ENCODE measurements at places on chromosomes 3 and 15.

GRCh38 chr15:79815468-79815867, 81.3 kb downstream of the MTHFS start:
- DNase-seq, result no peak

DNA sequence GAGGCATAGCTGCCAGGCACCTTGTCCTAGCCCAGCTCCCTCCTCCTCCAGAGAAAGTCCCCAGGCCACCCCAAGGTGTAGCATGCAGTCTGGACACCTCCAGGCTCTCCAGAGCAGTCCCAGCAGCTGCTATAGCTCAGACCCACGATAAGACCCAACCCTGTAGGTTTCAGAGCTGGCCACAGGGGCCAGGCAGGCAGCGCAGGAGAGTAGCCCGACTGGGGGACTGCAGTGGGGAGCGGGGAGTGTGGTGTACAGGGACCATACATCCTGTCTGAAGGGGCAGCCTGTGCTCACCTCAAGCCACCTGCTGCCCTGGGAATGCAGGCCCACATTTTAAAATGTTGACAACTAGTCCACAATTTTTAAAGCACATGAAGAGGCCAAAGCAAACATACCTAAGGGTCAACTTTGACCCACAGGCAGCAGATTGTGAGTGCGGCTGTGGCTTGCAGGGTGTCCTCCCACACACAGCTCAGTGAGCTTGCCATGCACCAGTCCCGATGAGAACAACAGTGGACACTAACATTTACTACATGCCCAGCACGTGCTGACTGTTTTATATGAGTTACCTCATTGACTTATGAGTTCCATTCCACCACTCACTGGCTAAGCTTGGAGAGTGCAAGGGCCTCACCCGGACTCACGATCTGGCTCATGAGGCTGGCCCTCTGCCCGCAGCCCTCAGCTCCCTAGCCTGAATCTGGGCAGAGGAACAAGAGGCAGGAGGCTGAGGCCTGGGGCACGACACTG, 81.4 kb downstream of the DNAJB8 start:
- DNase-seq, result no peak

DNA sequence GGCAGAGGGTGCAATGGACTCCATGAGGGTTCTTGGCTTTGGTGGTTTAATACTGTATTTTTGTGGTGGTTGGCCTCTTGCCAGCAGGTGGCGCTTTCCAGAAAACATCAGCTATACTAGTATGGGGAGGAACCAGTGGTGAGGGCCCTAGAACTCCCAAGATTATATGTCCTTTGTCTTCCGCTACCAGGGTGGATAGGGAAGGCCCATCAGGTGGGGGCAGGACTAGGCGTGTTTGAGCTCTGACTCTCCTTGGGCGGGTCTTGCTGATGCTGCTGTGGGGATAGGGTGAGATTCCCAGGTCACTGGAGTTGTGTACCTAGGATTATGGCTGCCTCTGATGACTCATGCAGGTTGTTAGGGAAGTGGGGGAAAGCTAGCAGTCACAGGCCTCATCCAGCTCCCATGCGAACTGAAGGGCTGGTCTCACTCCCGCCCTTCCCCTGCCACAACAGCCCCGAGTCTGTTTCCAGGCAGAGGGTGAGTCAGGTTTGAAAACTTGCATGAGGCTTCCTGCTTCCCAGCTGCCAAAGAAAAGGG, 357.7 kb downstream of the OTOL1 start:
- DNase-seq, result peak; percentile 70

DNA sequence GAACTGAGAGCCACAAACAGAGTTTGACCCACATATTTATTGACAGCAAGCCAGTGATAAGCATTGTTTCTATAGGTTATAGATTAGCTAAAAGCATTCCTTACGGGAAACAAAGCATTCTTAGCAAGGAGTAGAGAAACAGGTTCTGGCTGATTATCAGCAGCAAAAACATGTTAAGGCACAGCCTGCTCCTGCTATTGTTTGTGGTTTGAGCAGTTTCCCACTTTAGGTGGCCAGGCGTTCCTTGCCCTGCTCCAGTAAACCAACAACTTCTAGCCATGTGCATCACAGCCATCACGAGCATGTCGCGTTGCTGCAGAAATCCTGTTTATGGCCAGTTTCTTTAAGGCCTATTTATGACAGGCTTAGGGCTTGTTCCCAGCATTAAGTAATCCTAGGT, 44.7 kb upstream of the C2CD4B start:
- no peak for DNase-seq

DNA sequence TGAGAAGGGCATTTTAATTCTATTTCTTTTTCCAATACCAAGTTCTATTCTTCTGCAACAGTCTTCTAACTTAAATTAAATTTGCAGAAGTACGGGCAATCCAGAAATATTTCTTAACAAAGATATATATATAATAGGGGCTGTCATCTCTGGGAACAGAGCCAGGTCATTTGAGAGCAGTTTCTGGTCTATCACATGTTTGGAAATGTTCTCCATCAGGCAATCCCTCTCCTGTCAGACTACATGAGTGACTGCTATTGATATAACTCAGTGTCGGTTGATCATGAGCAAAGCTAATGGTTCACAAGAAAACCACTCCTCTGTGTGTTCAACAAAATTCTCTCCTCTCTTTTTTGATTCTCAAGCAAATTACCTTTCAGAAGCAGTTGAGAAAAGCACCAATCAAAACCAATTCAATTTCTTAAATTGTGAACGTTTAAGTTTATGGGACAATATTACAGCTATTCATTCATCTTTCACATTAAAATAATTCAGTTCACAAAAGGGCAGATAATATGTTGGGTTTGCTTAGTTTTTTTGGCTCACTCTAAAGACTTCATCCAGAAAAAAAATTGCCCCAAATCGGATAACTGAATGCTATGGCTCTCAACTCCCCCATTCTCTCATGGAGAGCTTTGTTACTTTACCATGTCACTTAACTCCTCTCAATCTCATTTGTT, 152.9 kb upstream of the TGFBR2 start:
- no peak for DNase-seq

DNA sequence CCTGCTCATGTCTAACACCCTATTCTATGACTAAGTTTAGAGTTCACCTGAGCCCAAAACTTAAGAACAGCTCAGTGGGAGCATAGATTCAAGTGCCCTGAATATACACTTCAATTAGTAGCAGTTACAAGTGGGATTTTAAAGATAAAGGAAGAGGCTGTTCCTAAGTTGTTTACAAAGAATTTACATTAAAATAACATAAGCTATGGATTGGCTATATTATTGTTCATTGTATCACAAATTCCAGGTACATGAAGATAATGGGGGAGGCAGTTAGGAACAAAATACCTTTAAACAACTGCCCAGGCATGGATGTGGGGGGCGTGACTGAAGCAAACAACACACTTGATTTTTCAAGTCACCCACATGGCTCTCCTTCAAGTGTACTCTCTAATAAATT, 52.7 kb downstream of the ROPN1B start:
- no peak for DNase-seq

GRCh38 chr3:114035896-114036295, 20.4 kb downstream of the CCDC191 start:
- no peak for DNase-seq

DNA sequence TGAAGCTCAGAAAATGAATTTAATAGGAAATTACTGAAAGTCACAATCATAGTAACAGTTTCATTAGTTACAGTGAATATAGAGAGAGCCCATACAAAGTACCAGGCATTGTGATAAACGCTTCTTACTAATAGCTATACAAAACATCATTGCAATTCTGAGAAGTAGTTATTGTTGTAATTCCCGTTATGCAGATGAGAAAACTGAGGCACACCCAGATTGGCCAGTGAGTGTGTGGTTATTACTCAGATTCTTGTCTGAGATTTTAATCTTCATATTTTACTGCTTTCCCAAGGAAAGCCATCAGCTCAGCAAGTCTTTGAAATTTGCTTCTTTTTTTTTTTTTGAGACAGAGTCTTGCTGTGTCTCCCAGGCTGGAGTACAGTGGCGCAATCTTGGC, 14.3 kb downstream of the FLNB start:
- no peak for DNase-seq

DNA sequence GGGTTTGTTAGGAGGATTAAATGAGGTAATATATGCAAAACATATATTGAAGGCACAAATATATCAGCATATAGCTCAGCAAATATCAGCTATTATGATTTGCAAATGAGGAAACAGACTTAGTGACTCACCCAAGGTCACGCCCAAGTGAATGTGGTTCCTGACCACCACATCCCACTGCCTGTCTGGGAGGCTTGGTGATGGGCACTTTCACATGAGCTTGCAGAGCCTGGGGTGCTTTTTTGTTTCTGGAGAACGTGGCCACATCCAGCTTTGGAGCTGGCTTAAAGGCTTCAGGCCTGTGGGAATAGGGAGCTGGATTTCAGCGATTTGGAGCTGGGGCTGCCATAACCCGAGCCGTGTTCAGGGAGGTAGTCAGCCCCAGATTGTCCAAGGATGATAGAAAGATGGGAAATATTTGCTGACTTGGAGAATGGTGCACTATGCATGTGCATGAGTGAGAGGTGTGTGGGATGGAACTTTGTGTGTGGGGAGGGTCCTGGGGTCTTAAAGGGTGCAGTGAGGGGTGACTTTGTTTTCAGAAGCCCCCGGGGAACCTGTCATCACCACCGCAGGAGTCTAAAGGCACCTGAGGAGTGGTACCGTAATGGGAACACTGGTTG, 12.0 kb upstream of the FGD5 start:
- no peak for DNase-seq

GRCh38 chr3:50356553-50356952, 2.8 kb downstream of the TMEM115 start:
- no peak for DNase-seq

DNA sequence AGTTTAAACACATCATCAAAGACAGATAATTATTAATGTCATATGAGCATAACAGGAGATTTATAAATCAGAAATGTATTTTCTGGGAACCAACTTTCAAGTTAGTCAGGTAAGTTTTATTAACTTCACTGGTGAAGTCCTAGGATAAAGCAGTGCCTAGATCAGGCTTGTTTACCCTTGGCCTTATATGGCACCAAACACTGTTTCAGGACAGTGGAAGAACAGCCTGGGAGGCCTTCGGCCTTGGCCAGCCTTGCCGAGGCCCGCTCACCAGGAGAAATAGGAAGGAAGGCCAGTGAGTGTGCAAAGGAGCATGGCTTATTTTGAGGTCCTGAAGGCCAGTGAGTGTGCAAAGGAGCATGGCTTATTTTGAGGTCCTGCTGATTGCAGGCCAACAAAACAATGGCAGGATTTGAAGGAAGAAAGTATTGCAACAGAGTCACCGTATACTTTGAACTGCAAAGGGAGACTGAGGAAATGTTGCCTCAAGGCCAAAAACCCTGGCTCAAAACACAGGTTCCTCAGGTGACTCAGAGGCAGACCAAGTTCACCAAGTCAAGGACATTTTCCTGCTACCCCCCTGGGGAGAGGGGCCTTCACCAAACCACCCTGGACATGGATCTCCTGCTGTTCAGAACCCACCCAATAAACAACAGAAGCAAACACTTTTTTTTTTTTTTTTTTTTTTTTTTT, 174.3 kb downstream of the TP63 start:
- DNase-seq, result no peak

GRCh38 chr3:46324036-46324435, 29.9 kb upstream of the CCR2 start:
- no peak for DNase-seq

GRCh38 chr3:113758389-113759024, 11.7 kb downstream of the ATP6V1A start:
- peak; percentile 73 for DNase-seq

GRCh38 chr15:33132722-33133345, 61.7 kb downstream of the FMN1 start:
- DNase-seq, result no peak

DNA sequence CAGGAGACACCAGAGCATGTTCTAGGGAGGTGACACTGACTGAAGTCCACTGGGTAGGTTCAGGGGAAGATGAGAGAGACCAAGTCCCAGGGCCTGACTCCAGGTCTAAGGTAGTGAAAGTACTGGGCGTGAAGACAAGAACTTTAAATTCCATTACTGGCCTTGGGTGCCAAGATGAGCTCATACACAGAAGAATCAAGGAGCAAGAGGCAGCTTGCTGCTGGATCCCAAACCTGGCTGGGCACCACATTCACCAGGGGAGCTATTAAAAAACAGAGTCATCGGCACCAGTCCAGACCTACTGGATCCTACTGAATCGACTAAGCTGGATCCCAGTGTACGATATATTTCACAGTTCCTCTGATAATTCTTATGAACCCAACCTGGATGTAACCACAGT, 42.1 kb upstream of the ATG7 start:
- DNase-seq, result no peak

DNA sequence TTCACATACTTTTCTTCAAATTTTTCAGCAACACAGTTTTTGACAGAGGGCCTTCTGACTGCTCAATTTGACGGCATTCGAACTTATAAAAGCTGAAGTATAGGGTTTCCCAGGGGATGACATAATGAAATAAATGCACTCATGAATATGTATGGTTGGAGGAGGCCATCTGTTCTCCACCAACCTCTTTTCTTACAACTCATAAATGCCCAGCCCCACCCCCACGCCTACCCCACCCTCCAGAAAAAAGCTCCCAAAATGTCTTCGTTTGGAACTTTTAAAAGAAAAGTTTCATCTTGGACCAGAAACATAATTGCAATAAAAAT, 211.6 kb upstream of the LRRN1 start:
- DNase-seq, result no peak

DNA sequence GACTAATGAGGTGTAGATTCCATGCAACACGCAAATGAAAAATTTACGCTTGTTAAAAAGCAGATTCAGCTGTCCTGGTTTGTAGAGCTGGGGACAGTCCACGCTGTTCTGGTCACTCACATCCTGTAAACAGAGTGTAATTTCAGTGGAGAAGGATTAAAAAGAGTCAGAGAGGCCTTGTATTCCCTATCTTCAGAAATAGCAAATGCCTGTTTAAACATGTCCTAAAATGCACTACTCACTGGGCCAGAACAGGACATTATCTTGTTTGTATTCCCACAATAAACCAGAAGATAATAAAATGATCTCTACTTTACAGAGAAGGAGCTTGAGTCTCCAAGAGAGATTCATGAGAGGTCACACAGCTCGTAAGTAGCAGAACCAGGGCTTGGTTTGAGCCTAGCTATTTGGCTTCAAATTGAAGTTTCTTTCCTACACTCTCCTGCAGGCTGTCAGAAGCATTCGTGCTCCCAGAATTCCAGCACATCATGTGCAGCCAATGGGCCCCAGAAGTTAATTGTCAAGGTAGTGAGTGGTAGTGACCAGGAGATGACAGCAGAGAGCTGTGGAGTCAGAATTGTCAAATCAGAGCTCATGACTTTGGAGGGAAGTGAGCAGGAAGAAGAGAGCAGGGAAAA, 242.5 kb downstream of the ATP8B4 start:
- no peak for DNase-seq

- no peak for DNase-seq
Observed at GRCh38 chr15:55599439-55599838, 11.3 kb upstream of the PYGO1 start.

GRCh38 chr3:136093771-136094170, 102.4 kb downstream of the MSL2 start:
- no peak for DNase-seq

DNA sequence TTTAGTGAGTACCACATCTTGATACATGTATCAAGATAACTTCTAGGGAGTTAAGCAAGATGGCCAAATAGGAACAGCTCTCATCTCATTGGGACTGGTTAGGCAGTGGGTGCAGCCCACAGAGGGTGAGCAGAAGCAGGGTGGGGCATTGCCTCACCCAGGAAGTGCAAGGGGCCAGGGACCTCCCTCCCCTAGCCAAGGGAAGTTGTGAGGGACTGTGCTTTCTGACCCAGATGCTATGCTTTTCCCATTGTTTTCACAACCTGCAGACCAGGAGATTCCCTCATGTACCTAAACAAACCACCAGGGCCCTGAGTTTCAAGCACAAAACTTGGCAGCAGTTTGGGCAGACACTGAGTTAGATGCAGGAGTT, 665.0 kb upstream of the CBLB start:
- no peak for DNase-seq
